Right lobe of liver (tissue), 6 donors: ENCODE measurements at places on chromosomes 1 and 21.
A peak's percentile ranks its signal among the peaks of the same experiment; 100 is the strongest.

- DNase-seq: no peak
Observed at GRCh38 chr21:27448960-27449359, 482.1 kb upstream of the ADAMTS5 start.

DNA sequence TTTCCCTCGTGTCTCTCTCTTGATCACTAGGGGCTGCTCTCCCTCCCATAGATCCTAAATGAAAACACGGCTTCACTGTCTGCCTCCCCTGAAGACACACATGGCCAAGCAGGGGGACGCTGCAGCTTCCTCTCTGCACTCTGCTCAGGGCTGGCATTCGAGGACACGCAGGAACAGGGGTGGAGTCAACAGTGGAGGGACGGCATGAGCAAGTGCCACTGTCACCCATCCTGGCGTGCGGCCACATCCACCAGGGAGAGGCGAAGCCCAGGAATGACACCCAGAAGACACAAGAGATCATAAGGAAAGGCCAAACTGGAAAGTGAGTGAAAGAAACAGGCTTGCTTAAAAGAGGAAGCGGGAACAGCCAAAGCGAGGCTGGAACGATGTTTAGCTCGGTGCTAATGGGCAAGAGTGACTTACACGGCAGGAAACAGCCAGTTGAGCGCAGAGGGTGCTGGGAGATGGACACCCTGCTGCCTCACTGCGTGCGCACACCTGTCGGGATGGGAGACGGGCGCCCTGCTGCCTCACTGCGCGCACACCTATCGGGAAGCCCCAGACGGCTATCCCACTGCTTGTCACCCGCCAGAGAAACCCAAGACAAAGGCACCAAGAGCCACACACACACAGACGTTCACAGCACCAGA lies 13.6 kb upstream of the C1QTNF12 start:
- no peak for DNase-seq

DNA sequence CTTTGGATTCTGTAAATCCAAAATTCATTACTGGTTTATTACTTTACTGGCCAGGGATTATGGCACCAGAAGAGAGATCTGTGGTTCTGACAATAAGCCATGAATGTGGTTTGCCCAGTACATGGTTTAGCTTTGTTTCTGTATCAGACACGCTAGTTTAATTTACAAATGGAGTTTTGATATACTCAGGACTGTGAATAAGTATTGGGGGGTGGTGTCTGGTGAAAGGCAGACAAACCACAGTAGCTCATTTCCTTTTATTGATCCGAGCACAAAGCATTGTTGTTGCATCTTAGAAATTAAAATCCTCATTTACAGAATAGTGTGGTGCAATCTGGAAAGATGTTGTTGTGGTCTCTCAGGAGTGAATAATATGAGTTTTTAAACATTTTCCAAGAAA lies 96.0 kb downstream of the ST6GALNAC3 start:
- DNase-seq: no peak

GRCh38 chr21:26795412-26795805 lies 49.8 kb downstream of the ADAMTS1 start:
- no peak for DNase-seq

GRCh38 chr1:7885513-7886404 lies 32.9 kb upstream of the UTS2 start:
- no peak for DNase-seq

- DNase-seq: no peak
Observed at GRCh38 chr1:50975436-50975835, 5.4 kb downstream of the CDKN2C start.

- DNase-seq: no peak
Observed at GRCh38 chr1:105485207-105485606, 1571.3 kb upstream of the PRMT6 start.

DNA sequence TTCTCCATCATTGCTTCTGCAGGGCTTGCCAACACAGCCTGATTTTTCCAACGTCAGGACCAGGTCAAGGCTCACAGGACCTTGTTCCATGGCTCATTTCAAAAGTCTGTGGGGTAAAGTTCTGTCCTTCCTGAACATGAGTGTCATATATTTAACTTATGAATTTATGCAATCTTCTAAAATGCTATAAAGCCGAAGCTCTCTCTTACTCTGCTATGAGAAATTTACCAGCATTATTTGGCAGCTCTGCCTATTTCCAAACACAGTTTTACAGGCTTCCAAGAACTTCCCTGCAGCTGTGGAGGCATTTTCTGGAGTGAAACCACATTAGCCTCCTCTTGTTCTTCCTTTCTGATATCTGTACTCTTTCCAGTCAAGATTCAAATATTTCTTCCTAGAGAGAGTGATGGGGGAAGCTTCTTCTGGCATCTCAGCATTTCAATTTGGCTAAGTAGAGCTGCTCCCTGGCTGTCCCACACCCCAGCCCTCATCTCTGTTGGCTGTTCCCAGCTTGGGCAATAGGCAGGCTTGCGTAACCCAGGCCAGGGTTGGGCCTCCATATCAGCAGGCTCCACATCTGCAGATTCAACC lies 15.6 kb upstream of the HMGCS2 start:
- peak; percentile 94 for DNase-seq

DNA sequence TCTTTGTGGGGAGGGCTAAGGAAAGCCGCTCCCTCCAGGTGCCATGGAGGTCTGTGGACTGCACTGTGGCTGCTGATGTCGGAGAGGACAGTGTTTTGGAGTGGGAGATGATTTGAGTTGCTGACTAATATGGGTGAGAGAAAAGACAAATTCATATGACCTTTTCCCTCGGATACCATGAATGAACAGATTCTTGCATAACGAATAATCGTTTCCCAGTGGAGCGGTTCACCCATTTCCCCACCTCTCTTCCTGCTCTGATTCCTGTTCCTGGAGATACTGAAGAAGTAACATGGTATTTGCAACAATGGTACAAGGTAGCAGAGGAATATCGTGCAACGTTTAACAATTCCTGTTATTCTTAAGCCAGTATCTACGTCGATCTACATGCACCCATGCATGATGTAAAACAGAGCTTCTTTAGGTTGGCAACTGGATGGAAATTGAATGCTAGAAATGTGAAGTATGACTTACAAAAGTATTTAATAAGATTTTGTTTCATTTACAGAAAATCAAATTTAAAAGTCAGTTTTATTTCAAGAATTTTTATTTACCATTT lies 227.1 kb downstream of the TOMM20 start:
- no peak for DNase-seq

GRCh38 chr1:97013941-97014340 lies 292.4 kb downstream of the PTBP2 start:
- no peak for DNase-seq

DNA sequence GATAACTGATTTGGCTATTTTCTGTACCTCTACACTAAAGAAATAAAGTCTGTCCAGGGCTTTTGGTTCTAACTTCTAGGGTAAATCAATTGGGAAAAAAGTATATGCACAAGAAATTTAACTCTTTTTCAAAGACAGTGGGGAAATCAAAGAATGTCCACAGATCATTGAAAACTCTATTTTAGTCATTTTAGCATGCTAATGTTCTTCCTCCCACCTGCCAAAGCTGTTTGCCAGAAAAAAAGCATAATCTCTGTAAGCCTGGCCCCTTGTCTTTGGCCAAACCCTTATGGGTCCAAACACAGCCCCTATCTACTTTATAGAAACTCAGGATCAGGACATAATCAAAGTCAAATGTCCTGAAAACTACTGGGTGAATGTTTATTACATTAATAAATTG lies 302.2 kb upstream of the ESRRG start:
- DNase-seq: no peak

GRCh38 chr1:98887507-98887906 lies 117.2 kb downstream of the PLPPR5 start:
- no peak for DNase-seq

GRCh38 chr1:192554904-192555303 lies 20.7 kb upstream of the RGS1 start:
- no peak for DNase-seq

DNA sequence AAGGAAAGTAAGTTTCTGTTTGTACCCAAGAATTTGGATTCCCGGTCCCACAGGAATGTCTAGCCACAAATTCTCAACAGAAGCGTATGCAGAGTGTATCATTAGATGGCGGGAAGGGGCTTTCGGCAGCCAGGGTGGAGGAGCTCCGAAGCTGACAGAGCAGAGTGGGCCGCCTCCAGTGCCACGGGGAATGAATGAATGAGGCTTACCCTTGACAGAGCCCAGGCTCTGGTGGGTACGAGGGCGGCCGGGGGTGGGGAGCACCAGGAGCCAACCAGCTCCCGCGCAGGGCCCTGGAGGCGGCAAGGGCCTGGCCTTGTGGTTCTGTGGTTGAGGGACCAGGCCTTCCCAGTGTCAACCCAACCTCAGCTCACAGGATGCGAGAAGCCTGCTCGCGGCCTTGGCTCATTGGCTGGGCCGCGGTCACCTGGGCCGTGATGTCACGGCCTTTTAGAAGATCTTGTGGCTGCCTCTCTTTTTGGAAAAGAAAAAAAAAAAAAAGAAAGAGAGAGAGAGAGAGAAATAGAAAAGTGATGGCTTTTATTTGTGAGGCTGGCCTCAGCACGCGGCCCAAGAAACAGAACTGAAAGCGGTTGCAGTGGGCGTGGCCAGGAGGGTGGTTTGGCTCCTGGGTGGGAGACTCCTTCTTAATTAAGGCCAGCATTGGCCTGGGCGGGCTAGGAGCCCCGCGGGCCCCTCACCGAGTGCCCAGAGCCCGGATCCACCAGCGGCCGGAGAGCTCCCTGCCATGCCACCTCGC lies 34.9 kb upstream of the RUNX3 start:
- no peak for DNase-seq

DNA sequence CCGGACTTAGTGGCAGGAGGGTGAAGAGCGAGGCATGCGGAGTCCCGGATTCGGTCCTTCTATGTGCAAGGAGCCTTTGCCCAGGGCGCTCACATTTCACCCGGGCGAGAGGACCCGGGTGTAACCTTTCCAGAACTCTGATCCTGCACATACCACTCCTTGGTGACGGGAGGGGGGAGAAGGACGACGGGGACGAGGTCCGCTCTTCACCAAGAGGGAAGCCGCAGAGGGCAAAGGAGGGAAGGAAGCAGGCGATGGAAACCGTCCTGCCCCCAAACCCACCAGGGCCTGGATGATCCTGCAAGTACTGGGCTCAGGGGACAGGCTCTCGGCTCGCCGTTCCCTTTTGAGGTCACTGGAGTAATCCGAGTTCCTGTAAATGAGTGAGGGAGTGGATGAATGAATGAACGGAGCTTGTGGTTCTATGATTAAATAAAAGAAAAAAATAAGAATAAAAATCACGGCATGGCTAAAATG lies 993 bp downstream of the SYPL2 start:
- DNase-seq: no peak

GRCh38 chr1:49651136-49651535 lies 372.6 kb downstream of the AGBL4 start:
- DNase-seq: no peak
